ENCODE measurements at places on chromosomes 7 and 10. TPM values are rescaled to one million over a fixed set of nuclear protein-coding genes. Genes with fewer than 3 reads are reported as not detected.

ZNF467 gene
- total RNA-seq: 9.0 TPM

CELF2 gene
- total RNA-seq: 61.1 TPM

LRRC4 gene
- total RNA-seq: 1.4 TPM

MRPS16 gene
- total RNA-seq: 29.2 TPM

ANKRD7 gene
- total RNA-seq: 2.5 TPM

STMP1 gene
- total RNA-seq: 19.7 TPM

DNA sequence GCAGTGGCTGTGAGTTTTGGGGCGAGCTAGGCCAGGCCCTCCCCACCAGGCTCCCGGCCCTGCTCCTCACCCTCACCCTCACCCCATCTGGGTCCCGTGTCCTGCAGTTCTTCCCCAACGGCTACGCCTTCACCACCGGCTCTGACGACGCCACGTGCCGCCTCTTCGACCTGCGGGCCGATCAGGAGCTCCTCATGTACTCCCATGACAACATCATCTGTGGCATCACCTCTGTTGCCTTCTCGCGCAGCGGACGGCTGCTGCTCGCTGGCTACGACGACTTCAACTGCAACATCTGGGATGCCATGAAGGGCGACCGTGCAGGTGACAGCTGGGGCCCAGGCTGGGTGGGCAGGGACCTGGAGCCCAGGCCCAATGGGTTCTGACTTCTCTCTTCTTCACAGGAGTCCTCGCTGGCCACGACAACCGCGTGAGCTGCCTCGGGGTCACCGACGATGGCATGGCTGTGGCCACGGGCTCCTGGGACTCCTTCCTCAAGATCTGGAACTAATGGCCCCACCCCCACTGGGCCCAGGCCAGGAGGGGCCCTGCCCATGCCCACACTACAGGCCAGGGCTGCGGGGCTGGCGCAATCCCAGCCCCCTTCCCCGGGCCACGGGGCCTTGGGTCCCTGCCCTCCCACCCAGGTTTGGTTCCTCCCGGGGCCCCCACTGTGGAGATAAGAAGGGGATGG, 4.9 kb downstream of the GNB2 start:
- peaks cover 58% of the 10 kb centered on the region for H3K36me3 ChIP-seq
- peak; percentile 68 for DNase-seq
- H3K27me3 ChIP-seq: no peaks in the 10 kb centered on the region
- peaks cover 26% of the 10 kb centered on the region for H3K4me1 ChIP-seq
- peak overlapping the region; percentile 61 for H3K27ac ChIP-seq

DNA sequence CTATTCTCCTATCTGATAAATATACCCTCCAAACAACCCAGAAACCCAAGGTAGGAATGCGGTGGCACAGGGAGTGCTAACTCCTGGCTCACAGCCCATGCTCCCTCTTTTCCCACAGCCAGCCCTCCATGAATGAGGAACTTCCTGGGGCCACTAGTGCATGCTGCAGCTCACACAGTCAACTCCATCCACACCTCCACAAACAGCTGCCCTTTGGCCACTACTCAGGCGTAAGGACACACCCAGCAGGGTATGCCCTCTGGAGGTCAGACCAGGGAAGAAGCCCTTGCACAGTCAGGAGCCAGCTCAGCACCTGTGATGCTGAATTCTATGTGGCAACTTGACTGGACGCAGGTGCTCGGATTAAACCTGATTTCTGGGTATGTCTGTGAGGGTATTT, 85.2 kb upstream of the PIK3CG start:
- H3K4me3 ChIP-seq: no peak overlapping the region
- no peak for DNase-seq
- no peak overlapping the region for H3K27ac ChIP-seq
- no peaks in the 10 kb centered on the region for H3K36me3 ChIP-seq
- no peaks in the 10 kb centered on the region for H3K4me1 ChIP-seq

- H3K4me3 ChIP-seq: no peak overlapping the region
- H3K36me3 ChIP-seq: no peaks in the 10 kb centered on the region
- H3K27ac ChIP-seq: no peak overlapping the region
- no peak for DNase-seq
- no peaks in the 10 kb centered on the region for H3K27me3 ChIP-seq
Measured at GRCh38 chr7:135326636-135327280, 93.1 kb downstream of the STRA8 start.

GRCh38 chr10:26679588-26679987, 17.9 kb upstream of the PDSS1 start:
- no peaks in the 10 kb centered on the region for H3K36me3 ChIP-seq
- H3K27me3 ChIP-seq: no peaks in the 10 kb centered on the region
- H3K4me1 ChIP-seq: no peaks in the 10 kb centered on the region
- H3K27ac ChIP-seq: no peak overlapping the region

DNA sequence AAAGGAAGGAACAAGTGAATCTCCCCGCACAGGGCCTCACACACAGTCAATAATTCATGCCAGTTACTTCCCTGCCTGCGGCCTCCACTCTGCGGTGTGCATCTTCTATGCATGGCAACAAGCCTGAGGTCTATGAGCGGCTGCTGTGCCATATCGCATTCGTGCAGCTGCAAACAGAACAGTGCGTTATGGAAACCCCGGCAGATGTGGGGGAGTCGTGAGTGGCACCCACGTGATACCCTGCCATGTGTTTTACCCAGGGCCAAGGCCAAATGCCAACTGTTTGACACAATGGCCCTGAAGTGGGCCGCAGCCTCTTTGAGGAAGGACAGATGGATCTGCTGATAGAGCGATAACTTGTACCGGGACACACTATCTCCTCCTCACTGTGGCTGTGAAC, 13.4 kb downstream of the TNS3 start:
- H3K36me3 ChIP-seq: no peaks in the 10 kb centered on the region
- H3K27ac ChIP-seq: no peak overlapping the region
- H3K27me3 ChIP-seq: no peaks in the 10 kb centered on the region

- DNase-seq: no peak
- H3K4me3 ChIP-seq: no peak overlapping the region
- no peak overlapping the region for H3K27ac ChIP-seq
- no peaks in the 10 kb centered on the region for H3K27me3 ChIP-seq
Measured at GRCh38 chr10:15361131-15361530, 10.0 kb downstream of the FAM171A1 start.

DNA sequence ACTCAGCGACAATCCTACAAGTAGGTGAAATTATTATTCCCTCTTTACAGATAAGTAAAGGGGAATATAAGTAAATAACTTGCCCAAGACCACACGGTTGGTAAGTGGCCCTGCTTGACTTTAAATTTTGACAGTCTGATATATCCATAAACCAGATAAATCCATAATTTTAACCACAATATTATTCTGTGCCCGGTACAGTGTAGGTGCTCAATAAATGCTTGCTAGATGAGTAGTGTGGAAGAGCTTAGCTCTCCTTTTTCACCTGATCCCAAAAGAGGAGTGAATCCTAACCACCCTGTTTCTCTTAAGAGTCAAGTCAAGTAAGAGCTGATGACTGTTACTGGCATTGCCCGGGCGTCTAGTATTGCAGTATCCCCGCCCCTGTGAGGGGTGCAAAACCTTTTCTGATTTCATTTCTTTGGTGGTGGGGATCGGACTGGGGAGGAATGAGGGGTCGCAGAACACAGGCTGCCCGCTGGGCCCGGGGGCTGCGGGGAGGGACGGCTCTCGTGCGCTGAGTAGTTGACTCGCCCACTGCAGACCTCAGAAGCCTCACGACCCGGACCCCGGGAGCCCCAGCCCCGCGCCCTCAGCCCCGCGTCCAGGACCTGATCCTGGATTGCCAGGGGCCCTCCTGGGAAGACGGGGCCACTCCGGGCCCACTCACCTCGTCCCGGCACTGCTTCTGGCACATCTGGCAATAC, 490 bp downstream of the KIN start:
- no peaks in the 10 kb centered on the region for H3K36me3 ChIP-seq
- H3K4me1 ChIP-seq: no peaks in the 10 kb centered on the region
- peak overlapping the region; percentile 91 for H3K27ac ChIP-seq
- no peak for DNase-seq
- H3K27me3 ChIP-seq: no peaks in the 10 kb centered on the region

- no peak overlapping the region for H3K4me3 ChIP-seq
- H3K36me3 ChIP-seq: peaks cover 6% of the 10 kb centered on the region
- no peak for DNase-seq
- H3K27ac ChIP-seq: no peak overlapping the region
- no peaks in the 10 kb centered on the region for H3K27me3 ChIP-seq
Measured at GRCh38 chr7:150413640-150414081, 34.5 kb downstream of the ZNF775 start.

DNA sequence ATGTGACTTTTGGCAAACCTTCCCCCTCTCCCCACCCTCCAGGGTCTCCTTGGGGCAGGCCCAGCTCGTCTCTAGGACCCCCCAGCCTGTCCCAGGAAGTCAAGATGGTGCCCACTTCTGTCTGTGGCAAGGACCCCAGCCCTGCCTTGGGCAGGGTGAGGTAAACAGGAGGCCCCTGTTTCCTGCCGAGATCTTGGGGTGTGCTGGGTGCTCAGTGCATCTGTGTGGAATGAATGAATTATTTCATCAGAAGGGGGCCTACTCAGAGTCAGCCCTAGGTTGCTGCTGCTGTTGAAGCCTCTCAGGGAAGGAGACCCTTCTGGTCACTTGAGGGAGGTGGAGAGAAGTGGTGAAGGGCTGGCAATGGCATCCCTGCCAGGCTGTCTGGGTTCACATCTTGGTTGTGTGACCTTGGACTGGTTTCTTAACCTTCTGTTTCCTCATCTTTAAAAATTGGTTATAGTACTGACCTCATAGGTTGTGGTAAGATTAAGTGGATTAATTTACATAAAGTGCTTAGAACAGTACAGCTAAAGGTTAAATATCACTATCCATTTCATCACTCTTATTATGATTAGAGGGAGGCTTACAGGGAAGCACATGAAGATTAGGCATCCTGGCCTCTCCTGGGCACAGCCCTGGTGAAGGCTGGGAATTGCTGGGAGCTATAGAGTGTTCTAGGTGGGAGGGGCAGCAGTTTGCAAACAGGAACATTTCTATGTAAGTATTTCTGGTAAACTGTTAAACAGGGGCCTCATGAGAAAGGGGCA, 67.7 kb downstream of the ZMIZ1 start:
- H3K27ac ChIP-seq: peak overlapping the region; percentile 92
- H3K4me1 ChIP-seq: no peaks in the 10 kb centered on the region
- DNase-seq: no peak
- H3K4me3 ChIP-seq: no peak overlapping the region
- no peaks in the 10 kb centered on the region for H3K36me3 ChIP-seq

GRCh38 chr7:30886608-30887011, 25.0 kb upstream of the AQP1 start:
- H3K27ac ChIP-seq: peak overlapping the region; percentile 71
- no peak for DNase-seq
- H3K36me3 ChIP-seq: no peaks in the 10 kb centered on the region
- no peak overlapping the region for H3K4me3 ChIP-seq
- no peaks in the 10 kb centered on the region for H3K27me3 ChIP-seq

- no peak overlapping the region for H3K27ac ChIP-seq
- no peaks in the 10 kb centered on the region for H3K4me1 ChIP-seq
- H3K27me3 ChIP-seq: no peaks in the 10 kb centered on the region
- no peak for DNase-seq
Measured at GRCh38 chr10:113825791-113826190, 28.1 kb downstream of the DCLRE1A start.

- H3K4me3 ChIP-seq: no peak overlapping the region
- no peaks in the 10 kb centered on the region for H3K4me1 ChIP-seq
- H3K27me3 ChIP-seq: no peaks in the 10 kb centered on the region
- no peak overlapping the region for H3K27ac ChIP-seq
- no peaks in the 10 kb centered on the region for H3K36me3 ChIP-seq
Measured at GRCh38 chr7:34838329-34838728, 180.3 kb downstream of the NPSR1 start.

- no peaks in the 10 kb centered on the region for H3K27me3 ChIP-seq
- H3K4me1 ChIP-seq: peaks cover 9% of the 10 kb centered on the region
- no peak for DNase-seq
- no peaks in the 10 kb centered on the region for H3K36me3 ChIP-seq
- no peak overlapping the region for H3K27ac ChIP-seq
- H3K4me3 ChIP-seq: no peak overlapping the region
Measured at GRCh38 chr7:65951837-65952578, 30.0 kb downstream of the GUSB start.

DNA sequence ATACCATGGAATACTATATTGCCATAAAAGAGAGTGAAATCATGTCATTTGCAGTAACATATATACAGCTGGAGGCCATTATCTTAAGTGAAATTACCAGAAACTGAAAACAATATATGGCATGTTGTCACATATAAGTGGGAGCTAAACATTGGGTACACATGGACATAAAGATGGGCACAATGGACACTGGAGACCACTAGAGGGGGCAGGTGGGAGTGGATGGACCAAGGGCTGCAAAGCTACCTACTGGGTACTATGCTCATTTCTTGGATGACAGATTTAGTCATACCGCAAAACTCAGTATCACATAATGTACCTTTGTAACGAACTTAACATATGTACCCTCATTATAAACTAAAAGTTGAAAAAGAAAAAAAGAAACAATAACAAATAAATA, 1167.6 kb downstream of the NXPH1 start:
- no peaks in the 10 kb centered on the region for H3K36me3 ChIP-seq
- DNase-seq: no peak
- H3K27me3 ChIP-seq: no peaks in the 10 kb centered on the region
- H3K27ac ChIP-seq: no peak overlapping the region
- no peak overlapping the region for H3K4me3 ChIP-seq
- H3K4me1 ChIP-seq: no peaks in the 10 kb centered on the region

DNA sequence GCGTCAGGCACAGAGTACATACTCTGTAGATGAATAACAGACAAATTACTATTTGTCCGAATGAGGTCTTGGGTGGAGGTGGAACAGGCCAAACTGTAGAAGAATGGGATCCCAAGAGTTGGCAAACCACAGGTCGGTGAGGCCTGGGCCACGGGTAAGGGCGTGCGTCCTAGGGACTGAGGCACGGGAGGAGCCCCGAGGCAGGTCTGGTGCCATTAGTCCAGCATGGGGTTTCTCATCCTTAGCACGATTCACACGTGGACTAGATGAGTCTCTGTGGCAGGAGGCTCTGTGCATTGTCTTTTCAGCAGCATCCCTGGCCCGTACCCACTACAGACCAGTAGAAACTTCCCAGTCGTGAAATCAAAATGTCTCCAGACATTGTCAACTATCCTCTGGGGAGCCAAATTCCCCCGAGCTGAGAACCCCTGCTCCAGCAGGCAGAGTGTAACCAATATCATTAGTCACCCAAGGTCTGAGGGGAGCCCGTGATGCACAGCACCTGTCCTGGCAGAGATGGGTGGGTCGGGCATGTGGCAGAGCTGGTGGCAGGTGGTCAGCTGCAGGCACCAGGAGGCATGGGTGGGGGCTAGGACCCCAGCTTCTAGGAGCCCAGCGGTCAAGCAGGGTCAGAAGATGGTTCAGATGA, 61.3 kb downstream of the COL13A1 start:
- H3K4me3 ChIP-seq: no peak overlapping the region
- H3K36me3 ChIP-seq: no peaks in the 10 kb centered on the region
- DNase-seq: no peak
- no peak overlapping the region for H3K27ac ChIP-seq
- H3K4me1 ChIP-seq: peaks cover 23% of the 10 kb centered on the region
- H3K27me3 ChIP-seq: no peaks in the 10 kb centered on the region

- peak overlapping the region; percentile 72 for H3K4me3 ChIP-seq
- H3K27ac ChIP-seq: peak overlapping the region; percentile 97
- DNase-seq: no peak
- no peaks in the 10 kb centered on the region for H3K4me1 ChIP-seq
- no peaks in the 10 kb centered on the region for H3K27me3 ChIP-seq
Measured at GRCh38 chr10:68334672-68335467, 2.1 kb upstream of the PBLD start.

- H3K4me1 ChIP-seq: no peaks in the 10 kb centered on the region
- no peak overlapping the region for H3K4me3 ChIP-seq
- no peaks in the 10 kb centered on the region for H3K27me3 ChIP-seq
- no peak for DNase-seq
- H3K27ac ChIP-seq: no peak overlapping the region
Measured at GRCh38 chr7:50334341-50334994, 30.0 kb downstream of the IKZF1 start.

Data from sigmoid colon (tissue), 7 donors.